NCI-H526 (cell line): ENCODE measurements at places on chromosomes 13 and 19.

DNA sequence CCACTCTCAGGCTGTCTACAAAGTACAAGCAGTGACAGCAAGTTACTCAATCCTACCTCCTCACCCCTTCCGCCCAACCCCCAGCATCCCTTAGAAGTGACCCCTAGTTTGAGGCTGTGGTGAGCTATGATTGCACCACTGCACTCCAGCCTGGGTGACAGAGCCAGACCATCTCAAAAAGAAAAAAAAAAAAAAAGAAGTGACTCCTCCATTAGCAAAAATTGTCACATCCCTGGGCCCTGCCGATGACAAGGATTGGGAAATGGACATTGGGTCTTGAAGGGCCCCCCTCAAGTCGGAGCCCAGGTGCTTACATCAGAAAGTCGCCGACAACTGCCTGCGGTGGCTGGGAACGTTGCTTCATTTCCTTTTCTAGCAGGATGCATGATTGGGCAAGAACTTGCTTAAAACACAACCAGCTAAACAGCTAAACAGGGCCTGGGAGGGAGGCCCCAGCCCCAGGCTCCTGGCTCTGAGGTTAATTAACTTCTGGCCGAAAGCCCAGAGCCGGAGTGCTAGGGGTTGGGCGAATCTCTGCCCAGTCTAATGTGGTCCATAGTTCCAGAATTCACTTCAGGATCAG lies 15.3 kb downstream of the RAB3D start:
- DNase-seq = no peak

DNA sequence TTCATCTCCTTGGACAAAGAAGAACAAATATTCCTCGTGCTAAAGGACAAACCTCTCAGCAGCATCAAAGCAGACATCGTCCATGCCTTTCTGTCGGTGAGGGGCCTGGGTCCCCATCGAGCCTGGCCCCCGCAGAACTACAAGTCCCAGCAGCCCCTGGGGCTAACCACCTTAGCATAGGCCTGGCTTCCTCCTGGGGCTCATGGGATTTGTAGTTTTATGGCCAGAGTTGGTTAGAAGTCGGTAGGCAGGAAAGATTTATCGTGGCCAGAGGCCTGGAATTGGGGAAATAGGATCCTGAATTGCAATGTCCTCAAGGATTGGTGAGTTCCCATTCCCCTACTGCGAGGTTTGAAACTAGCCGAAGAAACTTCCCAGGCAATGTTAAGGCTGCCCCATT lies 19.6 kb downstream of the TMEM150B start:
- no peak for DNase-seq

GRCh38 chr13:35720690-35721554 lies 244.4 kb upstream of the MAB21L1 start:
- DNase-seq = peak; percentile 68

- peak; percentile 52 for DNase-seq
Measured at GRCh38 chr19:9205501-9206113, 13.8 kb downstream of the OR7D4 start.

DNA sequence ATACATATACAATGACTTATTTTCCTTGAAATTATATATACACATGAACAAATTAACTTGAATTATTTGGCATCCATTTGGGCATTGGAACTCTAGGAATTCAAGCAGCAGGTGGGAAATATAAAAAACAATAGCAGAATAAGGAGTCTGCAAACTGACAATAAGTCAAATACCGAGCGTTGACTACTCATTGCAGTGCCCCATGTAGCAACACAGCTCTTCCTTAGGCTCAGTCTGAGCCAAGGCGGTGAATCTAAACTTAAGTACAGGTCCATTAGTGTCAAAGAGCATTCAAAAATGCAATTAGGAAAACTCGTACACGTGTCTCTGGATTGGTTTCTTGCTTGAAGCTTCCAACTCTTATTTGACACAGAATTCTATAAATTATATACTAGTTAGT lies 462.5 kb upstream of the KLF12 start:
- DNase-seq = no peak

DNA sequence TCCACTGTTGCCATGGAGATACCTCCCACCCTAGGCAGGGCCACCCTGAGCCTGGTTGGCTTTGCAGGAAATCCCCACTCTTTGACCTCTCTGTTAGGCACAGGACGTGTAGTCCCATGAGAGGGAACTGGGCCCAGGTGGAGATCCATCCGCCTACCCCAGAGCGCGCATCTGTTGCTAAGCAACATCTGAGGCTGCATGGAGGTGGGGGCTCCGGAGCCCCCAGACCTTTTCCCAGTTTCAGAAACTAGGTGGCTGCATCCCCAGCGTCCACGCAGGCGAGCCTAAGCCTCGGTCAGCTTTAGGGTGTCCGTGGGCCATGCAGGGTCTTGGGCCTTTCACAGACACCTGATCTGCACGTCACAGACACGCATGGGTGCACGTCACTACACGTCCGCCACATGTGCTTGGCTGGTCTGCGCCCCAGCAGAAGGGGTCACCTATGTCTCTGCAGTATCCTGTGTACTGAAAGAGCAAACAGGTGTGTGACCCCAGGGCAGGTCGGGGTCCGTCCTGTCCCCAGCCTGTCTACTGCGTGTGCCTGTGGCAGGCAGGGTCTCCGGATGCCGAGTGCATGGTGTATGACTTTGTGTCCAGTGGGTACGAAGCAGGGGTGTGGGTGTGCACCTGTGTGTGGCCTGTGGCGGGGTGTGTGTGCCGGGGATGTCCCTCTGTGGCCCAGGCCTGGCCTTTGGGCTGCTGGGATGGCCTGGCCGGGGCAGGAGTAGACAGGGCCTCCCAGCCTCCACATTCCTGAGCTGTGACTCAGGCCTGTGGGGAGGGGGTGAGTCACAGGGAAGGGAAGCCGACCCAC lies 4.1 kb upstream of the CIRBP start:
- no peak for DNase-seq

DNA sequence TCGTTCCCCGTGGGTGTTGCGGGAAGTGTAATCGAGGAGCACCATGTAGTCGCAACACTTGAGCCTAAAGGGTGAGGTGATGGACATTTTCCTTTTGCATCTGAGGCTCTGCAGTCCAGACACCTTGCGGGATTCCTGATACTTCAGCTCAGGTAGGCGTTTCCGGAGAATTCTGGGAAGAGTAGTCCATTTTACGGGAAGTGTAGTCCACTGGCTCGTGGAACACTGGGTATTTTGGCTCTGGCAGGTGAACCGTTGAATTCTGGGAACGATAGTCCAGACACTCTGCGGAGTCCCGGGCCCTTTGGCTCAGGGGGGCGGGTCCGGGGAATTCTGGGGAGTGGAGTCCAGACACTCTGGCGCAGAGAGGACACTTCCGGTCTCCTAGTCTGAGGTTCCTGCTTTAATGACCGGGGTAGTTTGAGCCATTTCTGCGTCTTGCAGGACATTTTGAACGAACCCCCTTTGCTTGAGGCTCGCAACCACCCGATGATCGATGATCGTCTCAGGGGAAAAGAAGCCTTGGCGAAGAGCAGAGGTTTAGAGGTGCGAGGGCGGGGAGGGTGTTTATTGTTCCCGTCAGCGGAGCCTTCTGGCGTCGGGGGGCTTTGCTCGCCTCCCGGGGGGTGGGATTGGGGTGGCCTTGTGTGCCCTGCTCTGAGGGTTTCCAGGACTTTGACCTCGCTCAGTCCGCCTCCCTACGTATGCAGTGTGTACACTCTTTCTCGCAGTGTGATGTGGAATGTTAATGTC lies at the start of gene ZNF223:
Gene ZNF223 (plus strand): TSS at position 387 of the 753 bp plus-strand sequence. CDS start 3,141 bp downstream, outside the sequence.
- DNase-seq = peak; percentile 99

DNA sequence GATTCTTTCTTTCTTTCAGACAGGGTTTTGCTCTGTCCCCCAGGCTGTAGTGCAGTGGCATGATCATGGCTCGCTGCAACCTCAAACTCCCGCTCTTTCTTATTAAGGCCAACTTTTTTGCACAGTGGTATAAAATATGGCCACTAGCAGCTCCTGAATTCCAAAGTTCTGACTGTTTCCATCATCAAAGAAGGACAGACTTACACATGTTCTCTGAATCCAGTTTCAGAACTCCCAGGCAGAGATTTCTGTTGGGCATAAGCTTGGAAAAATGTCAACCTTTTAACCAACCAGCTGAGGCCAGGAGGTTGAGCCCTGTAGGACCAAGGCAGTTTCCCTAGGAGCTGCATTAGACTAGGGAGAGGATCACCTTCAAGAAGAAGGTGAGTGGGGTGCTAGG lies 184.1 kb downstream of the HS6ST3 start:
- DNase-seq = no peak

GRCh38 chr13:47025791-47026447 lies 129.1 kb upstream of the HTR2A start:
- DNase-seq = no peak

DNA sequence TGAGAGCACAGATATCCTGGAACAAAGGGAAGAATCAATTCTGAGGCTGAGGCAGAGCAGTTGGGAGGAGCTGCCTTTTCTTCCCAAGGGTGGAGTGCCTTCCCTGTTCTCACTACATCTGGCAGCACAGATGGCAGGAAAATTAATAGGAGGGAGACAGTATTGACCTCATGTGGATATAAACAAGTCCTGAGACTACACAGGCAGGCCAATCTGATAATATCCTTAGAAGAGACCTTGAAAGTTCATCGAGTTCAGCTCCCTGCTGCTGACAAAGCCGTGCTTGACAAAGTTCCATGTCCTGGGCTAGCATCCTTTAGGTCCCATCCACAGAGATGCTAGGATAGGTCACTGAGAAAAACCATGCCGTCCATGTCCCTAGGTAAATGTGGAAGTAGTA lies 1451.5 kb downstream of the EFNB2 start:
- no peak for DNase-seq

DNA sequence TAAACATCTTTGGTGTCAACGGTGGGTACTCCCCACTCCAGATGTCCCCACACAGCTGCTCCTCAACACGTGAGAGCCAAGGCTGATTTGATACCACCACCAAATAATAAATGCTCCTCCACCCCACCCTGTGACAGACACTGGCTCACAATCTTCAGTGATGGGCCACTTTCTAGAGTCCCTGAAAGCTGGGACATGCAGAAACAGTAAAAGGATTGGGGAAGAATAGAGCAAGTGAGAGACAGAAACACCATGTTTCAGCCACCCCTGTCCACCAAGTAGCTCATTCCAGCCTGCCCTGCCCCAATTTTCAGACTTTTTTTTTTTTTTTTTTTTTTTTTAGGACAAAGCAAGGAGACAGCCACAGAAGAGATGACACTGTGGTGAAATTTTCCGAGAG lies 1.6 kb downstream of the SLC46A3 start:
- DNase-seq = no peak

- no peak for DNase-seq
Measured at GRCh38 chr13:30892966-30893365, 13.1 kb upstream of the MEDAG start.

DNA sequence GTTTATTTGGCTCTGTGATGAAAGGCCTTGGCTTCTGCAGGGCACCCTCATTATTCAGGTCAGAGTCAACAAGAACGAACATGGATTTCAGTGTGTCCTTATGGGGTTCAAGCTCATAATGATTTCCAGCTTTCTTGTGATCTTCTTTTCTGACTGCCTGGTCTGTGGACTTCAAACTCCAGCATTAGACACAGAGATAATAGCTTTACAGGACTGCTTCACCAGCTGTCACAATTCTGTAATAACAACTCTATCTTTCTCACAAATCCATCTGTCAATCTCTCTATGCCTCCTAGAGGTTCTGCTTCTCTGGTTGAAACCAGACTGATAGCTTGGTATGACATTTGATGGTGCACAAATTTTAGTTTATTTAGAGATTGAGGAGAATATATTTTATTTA lies 13.1 kb upstream of the SLITRK6 start:
- no peak for DNase-seq

DNA sequence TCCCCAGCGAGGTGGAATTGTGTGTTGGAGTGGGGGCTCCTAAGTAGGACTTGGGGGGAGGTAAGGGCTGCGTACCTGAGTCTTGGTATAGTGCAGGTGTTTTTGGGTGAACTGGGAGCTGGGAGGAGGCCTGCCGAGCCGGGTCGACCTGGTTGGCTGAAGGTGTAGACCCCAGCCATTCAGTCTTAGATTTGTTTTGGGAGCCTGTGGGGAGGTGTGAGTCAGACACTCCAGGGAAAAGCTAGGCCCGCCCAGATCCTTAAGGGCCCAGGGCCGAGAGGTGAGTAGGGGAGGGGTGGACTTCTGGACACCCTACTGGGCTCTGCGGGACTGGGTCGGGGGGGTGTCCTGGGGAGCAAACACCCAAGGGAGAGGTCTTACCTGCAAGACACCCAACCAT lies 935 bp downstream of the CRB3 start:
- DNase-seq = no peak

DNA sequence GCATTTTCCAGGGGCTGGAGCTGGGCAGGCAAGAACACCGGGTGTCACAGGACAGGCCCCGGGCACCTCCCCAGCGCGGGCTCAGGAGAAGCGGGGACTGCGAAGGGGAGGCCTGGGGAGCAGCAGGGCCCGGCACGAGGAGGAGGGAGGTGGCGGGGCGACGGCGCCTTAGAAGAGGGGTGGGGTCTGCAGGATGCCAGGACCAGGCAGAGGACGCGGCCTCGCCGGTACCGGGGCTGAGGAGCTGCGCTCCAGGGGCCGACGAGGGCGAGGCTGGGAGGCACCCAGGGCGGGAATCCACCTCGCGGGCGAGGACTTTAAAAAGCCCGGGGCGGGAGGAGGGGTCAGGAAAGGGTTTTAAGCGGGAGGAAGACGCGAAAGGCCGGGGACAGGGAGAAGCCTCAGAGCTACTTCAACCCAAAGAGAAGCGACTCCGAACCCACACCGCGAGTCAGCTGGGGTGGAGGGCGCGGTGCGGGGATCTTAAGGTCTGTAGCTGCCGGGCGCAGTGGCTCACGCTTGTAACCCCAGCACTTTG lies 665 bp downstream of the ZNF347 start:
- DNase-seq = peak; percentile 41

- DNase-seq = no peak
Measured at GRCh38 chr19:18214779-18215433, 11.1 kb upstream of the RAB3A start.

DNA sequence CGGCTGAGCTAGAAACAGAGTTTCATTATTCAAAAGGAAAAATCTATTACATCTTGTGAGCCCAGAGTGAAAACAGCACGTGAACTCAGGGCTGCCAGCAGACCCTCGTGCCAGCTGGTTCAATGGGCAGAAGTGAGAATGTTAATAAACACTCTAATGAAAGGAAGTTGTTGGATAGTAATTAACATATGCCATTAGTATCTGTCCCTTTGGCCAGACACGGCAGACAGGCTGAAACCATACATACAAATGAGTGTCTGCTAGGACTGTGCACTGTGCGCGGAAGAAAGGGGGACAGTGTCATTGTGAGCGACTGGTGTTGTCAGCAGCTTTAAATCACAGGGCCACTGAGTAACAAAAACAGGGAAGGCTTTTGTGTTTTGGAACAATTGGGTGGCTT lies 121.9 kb upstream of the TSC22D1 start:
- no peak for DNase-seq

GRCh38 chr13:85278851-85279250 lies 520.4 kb downstream of the SLITRK6 start:
- no peak for DNase-seq

GRCh38 chr19:6535558-6536137 lies 4.8 kb downstream of the TNFSF9 start:
- DNase-seq = no peak

DNA sequence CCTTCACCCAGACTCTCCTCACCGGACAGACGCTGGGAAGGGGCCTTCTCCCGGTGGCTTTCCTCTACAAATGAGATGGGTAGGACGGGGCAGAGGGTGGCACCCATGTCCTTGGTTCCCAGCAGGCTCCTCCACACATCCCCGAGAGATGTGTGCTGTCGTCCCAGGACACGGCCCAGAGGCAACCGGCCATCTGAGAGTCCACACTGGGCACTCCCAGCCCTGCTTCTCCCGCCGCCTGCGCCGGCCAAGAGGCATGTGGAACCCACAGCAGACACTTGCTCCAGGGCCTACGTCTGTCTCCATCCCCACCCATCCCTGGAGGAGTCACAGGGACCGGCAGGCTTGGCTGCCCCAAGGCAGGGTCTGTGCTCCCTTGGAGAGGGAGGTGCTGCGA lies 179.9 kb downstream of the KDM4B start:
- no peak for DNase-seq
